ENCODE measurements at places on chromosomes 2 and 18. TPM values are rescaled to one million over a fixed set of nuclear protein-coding genes. Genes with fewer than 3 reads are reported as not detected.

The IL37 gene
- total RNA-seq, result not detected

DNA sequence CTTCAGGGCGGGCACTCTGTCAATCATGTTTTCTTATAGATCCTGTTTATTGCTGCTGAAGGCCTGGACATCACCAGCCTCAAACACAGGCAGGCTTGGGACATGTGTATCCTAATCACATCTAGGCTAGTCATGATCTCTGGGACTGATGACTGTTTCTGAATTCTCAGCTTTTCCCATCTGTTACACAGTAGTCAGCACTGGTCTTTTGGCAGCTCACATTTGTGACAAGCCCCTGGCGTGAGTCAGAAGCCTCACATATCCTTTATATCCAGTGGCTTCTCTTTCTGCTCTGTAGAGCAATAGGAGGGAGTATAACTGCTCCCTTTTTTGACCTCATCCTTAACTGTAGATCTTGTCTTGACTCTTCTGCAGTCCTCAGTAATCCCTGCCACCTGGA, 4.5 kb downstream of the SEMA4F start:
- H3K27me3 ChIP-seq, result peaks cover 41% of the 10 kb centered on the region
- H3K4me3 ChIP-seq, result no peak overlapping the region
- no peaks in the 10 kb centered on the region for H3K36me3 ChIP-seq

The PIEZO2 gene
- total RNA-seq, result 0.32 TPM

The ARHGEF4 gene
- total RNA-seq, result 82.2 TPM

The SLC9A2 gene
- 0.18 TPM for total RNA-seq

The GALNT13 gene
- total RNA-seq, result 1.4 TPM

The POMC gene
- total RNA-seq, result 3.9 TPM

DNA sequence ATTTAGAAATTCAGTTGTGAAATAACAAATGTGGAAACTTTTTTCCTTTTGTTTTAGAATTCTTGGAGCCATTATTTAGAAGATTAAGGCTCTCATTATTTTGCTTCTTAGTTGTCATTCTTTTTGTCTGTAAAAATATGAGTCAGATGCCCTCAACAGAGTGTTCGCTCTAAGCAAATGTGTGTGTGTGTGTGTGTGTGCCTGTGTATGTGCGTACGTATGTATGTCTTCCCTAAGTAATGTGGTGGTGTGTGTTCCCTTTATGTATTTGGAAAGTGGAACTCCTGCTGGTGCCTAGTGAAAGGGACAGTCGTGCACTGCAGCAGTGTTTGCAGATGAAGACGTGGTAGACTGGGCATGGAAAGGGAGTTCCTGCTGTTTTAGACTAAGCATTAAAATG, 27.5 kb downstream of the ZNF407 start:
- no peak overlapping the region for H3K27ac ChIP-seq
- no peak overlapping the region for H3K4me3 ChIP-seq
- no peaks in the 10 kb centered on the region for H3K4me1 ChIP-seq
- H3K36me3 ChIP-seq, result no peaks in the 10 kb centered on the region

- no peak overlapping the region for H3K4me3 ChIP-seq
- peaks cover 2% of the 10 kb centered on the region for H3K4me1 ChIP-seq
- H3K27me3 ChIP-seq, result no peaks in the 10 kb centered on the region
- no peak overlapping the region for H3K27ac ChIP-seq
- H3K36me3 ChIP-seq, result no peaks in the 10 kb centered on the region
These were observed 61.7 kb upstream of the LCLAT1 start for GRCh38 chr2:30385327-30385726.

The DNAJC27 gene
- 11.3 TPM for total RNA-seq

DNA sequence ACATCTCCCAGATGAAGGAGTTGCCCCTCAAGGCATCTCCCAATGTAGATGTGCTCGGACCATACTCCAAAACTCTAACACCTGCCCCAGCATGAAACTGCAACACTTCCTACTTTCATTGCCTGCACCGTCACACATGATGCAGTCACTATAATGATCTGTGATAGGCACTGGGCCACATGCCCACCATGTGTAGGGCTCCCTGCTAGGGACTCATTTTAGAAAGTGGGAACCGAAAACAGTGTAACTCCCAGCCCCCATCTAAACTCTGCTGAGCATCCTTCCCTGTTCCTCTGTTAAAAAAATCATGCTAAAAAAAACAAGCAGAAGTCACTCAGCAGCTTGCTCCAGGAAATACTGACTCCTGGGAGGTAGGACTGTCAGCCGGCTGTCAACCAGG, 496.1 kb upstream of the RAB6C start:
- no peak overlapping the region for H3K4me3 ChIP-seq
- no peak for DNase-seq
- no peaks in the 10 kb centered on the region for H3K36me3 ChIP-seq
- no peaks in the 10 kb centered on the region for H3K4me1 ChIP-seq

DNA sequence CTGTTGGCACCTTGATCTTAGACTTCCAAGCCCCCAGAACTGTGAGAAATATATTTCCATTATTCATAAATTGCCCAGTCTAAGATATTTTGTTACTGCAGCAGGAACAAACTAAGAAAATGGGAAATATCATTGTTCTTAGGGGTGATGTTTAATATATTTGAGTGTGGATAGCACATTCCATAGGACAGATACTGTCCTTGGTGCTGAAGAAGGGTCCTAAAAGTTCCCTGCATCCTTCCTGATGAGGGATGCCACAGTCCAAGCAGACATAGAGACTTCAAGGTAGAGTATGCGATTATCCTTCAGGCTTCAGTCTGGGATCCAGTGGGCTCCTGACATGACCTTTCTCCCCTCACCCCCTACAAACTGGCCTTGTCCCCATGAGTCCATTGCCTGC, 689.0 kb downstream of the TDRD15 start:
- no peak for DNase-seq
- no peaks in the 10 kb centered on the region for H3K36me3 ChIP-seq
- no peak overlapping the region for H3K27ac ChIP-seq
- H3K27me3 ChIP-seq, result no peaks in the 10 kb centered on the region
- no peaks in the 10 kb centered on the region for H3K4me1 ChIP-seq
- no peak overlapping the region for H3K4me3 ChIP-seq

The GPR55 gene
- not detected for total RNA-seq

The CDKL4 gene
- 0.66 TPM for total RNA-seq

- no peak overlapping the region for H3K27ac ChIP-seq
- no peaks in the 10 kb centered on the region for H3K36me3 ChIP-seq
- no peak for DNase-seq
- H3K27me3 ChIP-seq, result no peaks in the 10 kb centered on the region
- H3K4me1 ChIP-seq, result no peaks in the 10 kb centered on the region
- no peak overlapping the region for H3K4me3 ChIP-seq
These were observed 125.3 kb upstream of the CTDP1 start for GRCh38 chr18:79554321-79554720.

DNA sequence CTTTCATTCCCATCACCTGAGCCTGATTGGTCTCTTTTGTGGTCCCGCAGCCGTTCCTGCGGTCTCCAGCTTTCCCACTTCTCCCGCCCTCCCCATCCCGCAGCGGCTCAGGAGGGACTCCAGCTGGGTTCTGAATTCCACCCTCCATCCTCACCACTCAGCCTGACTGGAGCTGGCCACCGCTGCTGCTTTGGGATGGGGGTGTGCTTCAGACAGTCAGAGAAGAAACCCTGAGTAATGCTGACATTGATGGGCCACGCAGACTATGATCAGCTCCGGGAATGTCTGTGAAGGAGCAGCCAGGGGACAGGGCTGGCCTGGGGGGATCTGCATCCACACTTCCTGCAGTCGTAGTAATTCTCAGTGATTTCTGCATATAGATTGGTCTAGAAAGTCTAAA, 45.9 kb upstream of the TXNDC2 start:
- H3K4me3 ChIP-seq, result no peak overlapping the region
- peaks cover 8% of the 10 kb centered on the region for H3K27me3 ChIP-seq
- H3K27ac ChIP-seq, result no peak overlapping the region
- H3K36me3 ChIP-seq, result no peaks in the 10 kb centered on the region
- peaks cover 11% of the 10 kb centered on the region for H3K4me1 ChIP-seq
- DNase-seq, result no peak

- no peak overlapping the region for H3K27ac ChIP-seq
- H3K4me1 ChIP-seq, result no peaks in the 10 kb centered on the region
- no peak overlapping the region for H3K4me3 ChIP-seq
- DNase-seq, result no peak
- H3K27me3 ChIP-seq, result no peaks in the 10 kb centered on the region
These were observed 145.0 kb upstream of the SH3BP4 start for GRCh38 chr2:234806818-234807217.

- no peaks in the 10 kb centered on the region for H3K27me3 ChIP-seq
- H3K4me1 ChIP-seq, result peaks cover 19% of the 10 kb centered on the region
- H3K36me3 ChIP-seq, result no peaks in the 10 kb centered on the region
- no peak overlapping the region for H3K27ac ChIP-seq
These were observed 138.1 kb downstream of the SETBP1 start for GRCh38 chr18:44818668-44819403.

DNA sequence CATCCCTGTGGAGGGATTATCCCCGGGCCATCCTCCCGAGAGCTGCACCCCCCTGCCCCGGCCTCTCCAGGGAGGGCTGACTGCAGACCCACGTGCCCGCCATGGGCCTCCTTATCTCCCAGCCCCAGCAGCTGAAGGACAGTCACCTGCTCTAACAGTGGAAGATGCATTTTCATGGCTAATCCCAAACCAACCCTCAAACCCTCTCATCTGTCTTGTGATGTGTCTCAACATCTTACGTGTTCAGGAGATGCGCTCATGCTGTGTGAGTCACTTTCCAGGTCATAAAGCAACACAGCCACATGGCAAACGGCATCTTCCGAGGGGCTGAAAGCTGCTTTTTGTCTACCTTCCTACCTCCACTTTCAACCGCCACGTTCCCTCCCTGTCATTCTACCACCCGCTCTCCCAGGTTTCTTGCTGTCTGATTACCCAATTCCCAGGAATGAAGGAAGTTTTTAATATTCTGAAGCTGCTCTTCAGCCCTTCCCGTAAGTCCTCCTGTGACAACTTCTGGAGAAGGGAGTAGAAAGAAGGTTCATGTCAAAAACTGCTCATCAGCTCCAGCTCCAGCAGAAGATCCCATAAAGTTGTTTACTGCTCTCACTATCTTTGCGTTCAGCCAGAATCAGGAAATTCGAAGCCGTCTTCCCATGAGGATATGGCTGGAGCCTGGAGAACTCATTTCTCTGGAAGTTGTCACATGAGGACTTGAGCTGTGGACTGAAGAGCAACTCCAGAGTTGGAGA, 54.5 kb downstream of the MBP start:
- H3K27ac ChIP-seq, result no peak overlapping the region
- no peaks in the 10 kb centered on the region for H3K4me1 ChIP-seq
- no peak overlapping the region for H3K4me3 ChIP-seq
- no peaks in the 10 kb centered on the region for H3K36me3 ChIP-seq
- DNase-seq, result no peak

- H3K36me3 ChIP-seq, result no peaks in the 10 kb centered on the region
- H3K27me3 ChIP-seq, result peaks cover 12% of the 10 kb centered on the region
- no peak for DNase-seq
These were observed 57.7 kb upstream of the PXDN start for GRCh38 chr2:1802046-1802445.

GRCh38 chr18:22233266-22233665, 63.9 kb downstream of the GATA6 start:
- no peak overlapping the region for H3K27ac ChIP-seq
- H3K4me3 ChIP-seq, result no peak overlapping the region
- H3K4me1 ChIP-seq, result no peaks in the 10 kb centered on the region
- H3K27me3 ChIP-seq, result no peaks in the 10 kb centered on the region

- H3K27me3 ChIP-seq, result no peaks in the 10 kb centered on the region
- H3K27ac ChIP-seq, result peak overlapping the region; percentile 95
- DNase-seq, result peak; percentile 87
- no peaks in the 10 kb centered on the region for H3K36me3 ChIP-seq
- H3K4me1 ChIP-seq, result peaks cover 6% of the 10 kb centered on the region
These were observed 90.2 kb downstream of the FAM161A start for GRCh38 chr2:61763605-61764034.

GRCh38 chr2:125526093-125526492, 1129.9 kb upstream of the GYPC start:
- no peaks in the 10 kb centered on the region for H3K4me1 ChIP-seq
- H3K36me3 ChIP-seq, result no peaks in the 10 kb centered on the region
- no peaks in the 10 kb centered on the region for H3K27me3 ChIP-seq
- DNase-seq, result no peak
- H3K4me3 ChIP-seq, result no peak overlapping the region
